Sigmoid colon (tissue), 7 donors: ENCODE measurements at places on chromosomes 5 and 9. TPM values are rescaled to one million over a fixed set of nuclear protein-coding genes. Genes with fewer than 3 reads are reported as not detected.

- no peaks in the 10 kb centered on the region for H3K27me3 ChIP-seq
- H3K4me3 ChIP-seq = no peak overlapping the region
- peak; percentile 63 for DNase-seq
Observed at GRCh38 chr9:130263601-130264413, 1.8 kb upstream of the HMCN2 start.

The FCHO2 gene
- total RNA-seq = 40.3 TPM

The ALDOB gene
- total RNA-seq = 0.82 TPM

DNA sequence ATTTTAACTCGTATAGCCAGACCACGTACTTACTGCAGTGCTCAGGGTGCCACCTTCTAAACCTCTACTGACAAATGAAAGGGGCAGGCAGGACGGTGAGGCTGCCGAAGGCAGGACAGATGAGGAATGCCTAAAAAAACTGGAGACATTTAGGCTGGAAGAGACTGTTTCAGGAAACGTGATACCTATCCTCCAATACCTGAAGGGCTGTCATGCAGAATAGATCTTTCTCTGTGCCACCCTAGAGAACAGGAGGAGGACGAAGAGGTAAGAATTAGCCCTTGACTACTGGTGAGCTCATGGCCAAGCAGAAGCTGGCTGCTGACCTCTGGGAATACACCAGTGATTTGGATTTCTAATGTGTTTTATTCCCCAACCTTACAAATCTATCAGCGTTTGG, 139.4 kb downstream of the EFNA5 start:
- H3K27ac ChIP-seq = no peak overlapping the region
- H3K36me3 ChIP-seq = no peaks in the 10 kb centered on the region
- no peak for DNase-seq
- no peak overlapping the region for H3K4me3 ChIP-seq
- H3K4me1 ChIP-seq = no peaks in the 10 kb centered on the region

The ERBIN gene
- total RNA-seq = 90.8 TPM

The PCDHGA8 gene
- total RNA-seq = 7.9 TPM

The SCGB3A2 gene
- total RNA-seq = not detected
